Omental fat pad (tissue), 4 donors: ENCODE measurements at places on chromosomes 3 and 15. TPM values are rescaled to one million over a fixed set of nuclear protein-coding genes. Genes with fewer than 3 reads are reported as not detected.

The RARB gene
- total RNA-seq = 3.6 TPM

The APBA2 gene
- 3.0 TPM for total RNA-seq

The RYR3 gene
- total RNA-seq = 0.65 TPM

The MKRN2OS gene
- not detected for total RNA-seq

The HMG20A gene
- total RNA-seq = 20.2 TPM

The KNG1 gene
- 0.09 TPM for total RNA-seq

The MST1R gene
- total RNA-seq = 5.9 TPM

The FMN1 gene
- total RNA-seq = 19.9 TPM

The PLA2G4E gene
- total RNA-seq = not detected

The P2RY12 gene
- total RNA-seq = 7.6 TPM

The SLC2A2 gene
- not detected for total RNA-seq

The ITIH1 gene
- total RNA-seq = not detected

The GP5 gene
- not detected for total RNA-seq

The SPINK8 gene
- not detected for total RNA-seq

The PDCD6IP gene
- 166 TPM for total RNA-seq

DNA sequence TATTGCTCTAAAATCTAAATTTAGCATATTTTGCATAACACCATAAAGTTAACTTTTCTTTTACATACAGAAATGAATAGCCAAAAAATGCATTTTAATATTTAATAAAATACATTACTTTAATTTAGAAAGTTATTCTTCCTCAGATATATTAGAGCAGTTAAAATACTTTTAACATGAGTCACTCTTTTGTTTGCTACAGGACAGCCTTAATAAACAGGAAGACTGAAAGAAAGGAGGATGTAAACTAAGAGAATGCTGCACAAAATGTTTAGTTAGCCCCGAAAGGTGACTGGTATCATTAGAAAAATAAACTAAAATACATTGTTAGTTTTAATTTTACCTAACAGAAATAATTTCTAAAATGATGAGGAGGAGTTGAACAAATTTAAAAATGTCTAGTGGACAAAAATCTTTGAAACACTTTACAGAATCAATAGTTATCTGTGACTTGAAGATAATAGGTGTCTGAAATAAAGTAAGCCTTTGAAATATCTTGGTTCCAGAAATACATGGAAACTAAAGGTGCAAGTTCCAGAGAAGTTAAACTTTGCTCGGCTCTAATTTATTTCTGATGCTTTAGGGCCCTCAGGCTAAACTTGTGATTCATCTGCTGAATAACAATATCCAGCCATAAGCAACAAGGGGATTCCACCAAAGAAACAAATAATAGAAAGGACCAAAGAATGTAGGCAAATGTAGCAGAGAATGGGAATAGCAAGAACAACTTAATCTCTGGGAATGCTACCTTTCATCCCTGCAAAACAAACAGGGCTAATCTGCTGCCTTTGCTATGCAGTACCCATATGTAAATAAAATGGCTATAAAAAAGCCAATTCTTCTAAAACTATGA lies 138.3 kb upstream of the UBP1 start:
- DNase-seq = no peak

GRCh38 chr3:56370991-56371775 lies 97.1 kb downstream of the ERC2 start:
- DNase-seq = no peak

GRCh38 chr3:157077565-157077991 lies 82.4 kb downstream of the CCNL1 start:
- DNase-seq = no peak

GRCh38 chr15:40554161-40554525 lies 10.7 kb downstream of the CCDC32 start:
- DNase-seq = no peak

DNA sequence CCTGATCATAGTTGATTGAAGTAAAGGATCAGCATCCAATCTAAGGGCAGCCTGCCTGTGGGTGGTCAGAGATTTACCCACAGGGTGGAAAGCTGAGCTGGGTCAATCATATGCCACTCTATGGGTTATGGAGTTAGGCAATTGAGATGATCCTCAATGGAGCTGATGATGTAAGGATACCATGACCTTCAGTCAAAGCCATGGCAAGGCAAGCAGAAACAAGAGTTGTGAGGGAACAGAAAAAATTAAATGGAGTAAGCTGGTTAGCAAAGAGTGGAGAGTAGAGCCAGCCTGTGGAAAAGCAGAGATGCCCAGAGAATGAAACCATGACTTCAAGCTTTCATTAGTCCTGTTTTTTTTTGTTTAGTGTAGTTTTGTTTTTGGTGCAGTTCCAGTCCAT lies 5.7 kb upstream of the IQGAP1 start:
- DNase-seq = no peak

GRCh38 chr3:37256447-37256846 lies 82.1 kb upstream of the LRRFIP2 start:
- no peak for DNase-seq

- no peak for DNase-seq
These were observed at the start of gene MAP4 for GRCh38 chr3:48016301-48016973. Gene MAP4 (minus strand): TSS chr3:48016416. CDS start chr3:47998860, 17,556 bp downstream.

- DNase-seq = no peak
These were observed 18.3 kb downstream of the GNB5 start for GRCh38 chr15:52172869-52173268.

- DNase-seq = no peak
These were observed 52.1 kb downstream of the TFG start for GRCh38 chr3:100761211-100761942.

- DNase-seq = no peak
These were observed 69.9 kb downstream of the OXNAD1 start for GRCh38 chr3:16334909-16335308.

DNA sequence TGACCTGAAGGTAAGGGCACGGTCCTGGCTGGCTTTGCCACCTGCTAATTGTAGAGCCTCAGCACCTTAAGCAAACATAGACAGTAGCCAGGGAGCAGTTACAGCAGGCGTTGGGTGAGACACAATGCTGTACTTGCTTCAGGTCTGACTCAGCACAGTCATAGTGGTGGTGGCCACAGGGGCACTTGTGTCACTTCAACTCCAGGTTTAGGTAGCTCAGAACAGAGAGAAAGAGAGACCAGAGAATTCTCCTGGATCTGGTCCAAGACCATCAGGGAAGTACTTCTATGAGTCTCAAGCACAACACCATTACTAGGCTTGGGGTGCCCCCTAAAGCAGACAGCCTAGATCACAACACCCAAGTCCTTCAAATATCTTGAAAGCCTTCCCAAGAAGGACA lies 204.4 kb downstream of the OTOL1 start:
- no peak for DNase-seq

DNA sequence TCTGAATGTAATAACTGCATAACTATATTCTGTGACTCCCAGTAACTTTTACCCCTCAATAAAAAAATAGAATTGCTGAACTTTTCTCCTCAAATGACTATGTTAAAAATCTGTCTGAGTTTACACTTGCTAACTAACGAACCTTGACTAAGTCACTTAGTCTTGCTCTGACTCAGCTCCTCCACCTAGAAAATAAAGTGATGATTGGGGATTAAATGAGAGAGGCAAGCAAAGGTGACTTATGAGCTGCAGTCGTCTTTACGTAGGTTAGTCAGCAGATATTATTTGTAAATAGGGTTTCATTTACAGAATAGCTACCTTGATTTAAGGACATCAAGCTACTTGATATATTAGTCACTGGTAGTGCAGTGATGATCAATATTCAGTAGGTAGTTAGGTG lies 476.9 kb downstream of the MECOM start:
- DNase-seq = no peak

DNA sequence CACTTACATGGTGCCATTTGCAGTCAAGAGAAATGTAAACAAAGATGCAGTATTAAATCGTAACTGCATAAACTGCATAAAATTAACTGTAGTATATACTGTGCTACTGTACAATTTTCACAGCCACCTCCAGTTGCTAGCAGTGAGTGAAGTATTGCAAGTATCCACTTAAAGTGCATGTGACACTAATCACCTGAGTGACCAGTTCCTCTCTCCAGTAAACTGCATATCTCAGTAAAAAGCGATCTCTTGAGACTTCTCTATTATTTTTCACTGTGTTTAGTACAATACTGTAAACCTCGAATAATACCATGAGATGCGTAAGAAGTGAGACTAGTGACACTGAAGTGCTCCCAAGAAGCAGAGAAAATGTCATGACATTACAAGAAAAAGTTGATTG lies 111.7 kb upstream of the PLXND1 start:
- DNase-seq = no peak

DNA sequence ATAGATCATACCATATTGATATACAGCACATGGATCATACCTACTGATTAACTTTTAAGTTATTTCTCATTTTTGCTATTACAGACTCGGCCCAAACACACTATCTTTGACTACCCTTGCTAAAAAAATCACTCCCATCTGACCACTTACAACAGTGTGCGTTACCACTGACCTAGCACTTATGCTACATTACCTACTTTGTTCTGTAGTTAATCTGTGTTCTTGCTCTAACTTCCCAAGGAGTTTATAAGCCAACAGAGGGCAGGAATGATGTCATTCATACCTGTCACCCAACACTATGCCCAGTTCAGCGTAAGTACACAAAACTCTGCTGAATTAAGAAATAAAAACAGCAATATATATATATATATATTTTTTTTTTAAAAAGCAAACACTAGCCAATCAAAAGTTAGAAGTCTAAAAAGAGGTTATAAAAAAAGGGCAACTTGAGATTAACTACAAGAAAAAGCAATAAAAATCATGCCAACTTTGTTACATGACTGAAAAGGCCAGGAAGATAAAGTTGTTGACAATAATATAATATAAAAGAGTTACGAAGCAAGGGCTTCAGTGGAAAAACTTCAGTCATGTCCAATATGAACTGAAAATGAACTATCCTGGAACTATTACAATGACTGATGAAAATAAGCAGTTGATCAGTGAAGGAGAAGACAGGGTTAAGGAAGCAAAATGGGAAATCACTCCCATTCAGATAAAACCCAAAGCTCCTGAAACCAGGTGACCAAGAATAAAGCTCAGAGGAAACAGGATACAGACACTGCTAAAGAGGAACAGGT lies 33.6 kb downstream of the EDC3 start:
- no peak for DNase-seq

DNA sequence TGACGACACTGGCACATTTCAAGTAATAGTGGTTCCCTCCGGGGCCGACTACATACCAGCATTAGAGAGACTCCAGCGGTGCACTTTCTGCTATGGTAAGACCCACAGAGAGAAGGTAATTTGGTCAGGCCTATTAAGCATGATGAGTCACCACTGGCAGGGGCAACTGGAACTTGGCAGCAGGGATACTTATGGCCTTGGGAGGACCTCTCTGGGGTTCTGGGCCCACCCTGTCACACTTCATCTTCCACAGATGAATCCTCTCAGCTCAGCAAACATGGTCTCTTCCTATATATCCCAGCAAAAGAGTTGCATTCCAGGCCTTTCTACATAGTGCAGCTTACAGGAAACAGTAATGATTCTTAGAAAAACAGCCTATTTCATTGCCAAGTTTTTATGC lies 88.0 kb downstream of the PIK3R4 start:
- no peak for DNase-seq

- DNase-seq = no peak
These were observed 83.8 kb downstream of the MBNL1 start for GRCh38 chr3:152352554-152352953.

DNA sequence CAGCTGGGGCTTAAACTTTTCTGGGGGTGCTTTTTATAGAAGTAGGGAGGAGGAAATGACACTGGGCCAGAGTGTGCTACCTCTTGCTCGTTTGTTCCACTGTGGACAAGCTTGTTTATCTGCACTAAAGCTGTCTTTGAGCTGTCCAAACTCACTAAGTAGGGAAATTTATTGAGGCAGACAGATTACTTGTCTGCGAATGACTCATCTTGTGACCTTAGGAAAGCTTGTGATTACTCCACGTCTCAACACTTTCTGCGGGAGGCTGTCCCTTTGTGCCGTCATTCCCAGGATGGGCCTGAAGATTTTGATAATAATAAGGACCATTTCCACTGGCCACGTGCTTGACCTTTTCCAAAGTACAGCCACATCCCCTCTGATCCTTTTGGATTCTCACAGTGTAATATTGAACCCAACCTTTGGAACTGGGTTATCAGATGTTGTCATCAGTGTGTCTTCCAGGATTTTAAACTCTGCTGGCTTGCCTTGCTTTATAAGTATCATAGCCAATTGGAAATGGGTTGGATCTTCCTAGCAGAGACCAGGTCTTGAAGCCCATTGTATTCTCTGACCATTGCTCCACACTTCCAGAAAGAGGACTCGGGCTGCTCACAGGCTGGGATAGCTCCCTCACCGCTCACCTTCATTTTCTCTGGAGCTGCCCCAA lies 84.7 kb downstream of the AGBL1 start:
- DNase-seq = no peak

GRCh38 chr3:115332998-115333397 lies 185.9 kb upstream of the ZBTB20 start:
- DNase-seq = no peak
